ENCODE measurements at places on chromosomes 2 and 18. TPM values are rescaled to one million over a fixed set of nuclear protein-coding genes. Genes with fewer than 3 reads are reported as not detected.

GRCh38 chr2:213566846-213567245, 282.6 kb downstream of the SPAG16 start:
- no peak for DNase-seq

- DNase-seq, result no peak
Observed at GRCh38 chr2:179442206-179442605, 177.6 kb upstream of the SESTD1 start.

GRCh38 chr18:59909289-59910036, 9.7 kb downstream of the PMAIP1 start:
- no peak for DNase-seq

- DNase-seq, result no peak
Observed at GRCh38 chr2:173434762-173435569, 80.3 kb downstream of the CDCA7 start.

GRCh38 chr2:61689568-61689967, 151.4 kb upstream of the XPO1 start:
- no peak for DNase-seq

GRCh38 chr2:575030-575726, 102.0 kb downstream of the TMEM18 start:
- no peak for DNase-seq

DNA sequence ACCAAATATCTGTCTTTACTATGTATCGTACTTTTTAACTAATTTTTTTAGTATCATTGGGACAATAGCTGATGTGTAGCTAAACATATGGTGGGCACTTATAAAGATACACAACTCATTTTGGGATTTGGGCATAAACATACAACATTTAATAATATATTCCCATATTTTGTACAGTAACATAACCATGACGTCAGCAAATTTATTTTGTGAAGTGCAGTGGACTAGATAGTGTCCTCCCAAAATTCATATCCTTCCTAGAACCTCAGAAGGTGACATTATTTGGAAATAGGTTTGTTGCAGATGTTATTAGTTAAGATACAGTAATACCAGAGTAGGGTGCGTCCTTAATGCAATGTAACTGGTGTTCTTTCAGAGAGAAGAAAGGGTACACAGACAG, 356.7 kb downstream of the CDH7 start:
- DNase-seq, result no peak

- DNase-seq, result no peak
Observed at GRCh38 chr2:60629801-60630385, 76.4 kb upstream of the BCL11A start.

DNA sequence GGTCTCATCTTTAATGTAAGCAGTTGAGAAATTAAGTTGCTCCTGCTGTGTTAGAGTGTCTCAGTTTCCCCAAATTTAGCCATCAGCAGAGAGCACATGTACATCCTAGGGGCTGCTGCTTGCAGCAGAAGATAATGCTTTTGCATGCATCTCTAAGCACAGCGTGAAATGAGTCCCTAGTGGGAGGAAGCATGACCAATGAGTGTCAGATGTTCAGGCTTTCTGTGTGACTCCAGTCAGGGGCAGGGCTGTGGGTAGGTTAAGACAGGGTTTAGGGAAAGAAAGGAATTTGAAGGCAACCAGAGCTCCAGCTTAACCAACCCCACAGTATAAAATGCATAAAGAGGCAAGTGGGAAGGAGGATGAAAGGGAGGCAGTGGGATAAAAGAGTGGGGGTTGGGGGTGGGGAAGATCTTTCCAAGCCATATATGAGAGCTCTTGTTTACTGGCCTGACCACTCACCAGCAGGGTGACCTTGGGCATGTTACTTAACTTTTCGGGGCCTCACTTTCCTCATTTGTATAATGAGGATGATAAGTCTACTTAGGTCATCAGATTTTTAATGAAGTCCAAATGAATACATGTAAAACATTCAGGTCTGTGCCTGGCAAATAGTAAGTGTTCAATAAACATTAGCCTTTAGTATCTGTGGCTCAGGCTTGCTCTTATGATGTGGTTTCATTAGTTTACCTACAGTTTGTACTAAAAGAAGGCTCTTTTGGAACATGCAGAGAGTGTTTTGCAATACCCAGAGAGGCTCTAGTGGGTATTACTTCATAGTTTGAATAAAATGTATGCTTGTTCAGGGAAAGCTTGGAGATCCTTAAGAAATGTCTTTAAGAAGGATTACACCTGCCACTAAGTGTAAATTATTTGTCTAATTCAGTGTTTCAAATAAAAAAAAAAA, 42.7 kb upstream of the PELI1 start:
- DNase-seq, result no peak

DNA sequence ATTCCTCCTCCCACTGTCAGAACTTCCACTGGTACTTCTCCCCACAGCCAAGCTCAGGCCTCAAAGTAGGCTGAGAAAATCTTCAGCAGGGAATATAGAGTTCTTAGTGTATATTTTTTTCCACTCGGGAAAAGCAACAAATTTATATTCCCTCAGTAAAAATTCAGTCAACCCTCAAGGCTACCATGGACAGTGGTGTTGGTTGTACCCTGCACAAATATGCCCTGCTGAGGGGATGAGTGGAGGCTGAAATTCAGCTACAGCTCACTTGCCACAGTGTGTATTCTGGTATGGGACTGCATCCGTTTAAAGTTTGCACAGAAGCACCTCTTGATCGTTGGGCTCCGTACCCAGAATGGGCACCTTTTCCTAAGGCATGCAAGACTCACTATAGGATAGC, 90.8 kb upstream of the LGALSL start:
- no peak for DNase-seq

- DNase-seq, result no peak
Observed at GRCh38 chr2:219172231-219173154, 2.7 kb upstream of the SLC23A3 start.

- no peak for DNase-seq
Observed at GRCh38 chr2:36620321-36620720, 22.4 kb upstream of the FEZ2 start.

DNA sequence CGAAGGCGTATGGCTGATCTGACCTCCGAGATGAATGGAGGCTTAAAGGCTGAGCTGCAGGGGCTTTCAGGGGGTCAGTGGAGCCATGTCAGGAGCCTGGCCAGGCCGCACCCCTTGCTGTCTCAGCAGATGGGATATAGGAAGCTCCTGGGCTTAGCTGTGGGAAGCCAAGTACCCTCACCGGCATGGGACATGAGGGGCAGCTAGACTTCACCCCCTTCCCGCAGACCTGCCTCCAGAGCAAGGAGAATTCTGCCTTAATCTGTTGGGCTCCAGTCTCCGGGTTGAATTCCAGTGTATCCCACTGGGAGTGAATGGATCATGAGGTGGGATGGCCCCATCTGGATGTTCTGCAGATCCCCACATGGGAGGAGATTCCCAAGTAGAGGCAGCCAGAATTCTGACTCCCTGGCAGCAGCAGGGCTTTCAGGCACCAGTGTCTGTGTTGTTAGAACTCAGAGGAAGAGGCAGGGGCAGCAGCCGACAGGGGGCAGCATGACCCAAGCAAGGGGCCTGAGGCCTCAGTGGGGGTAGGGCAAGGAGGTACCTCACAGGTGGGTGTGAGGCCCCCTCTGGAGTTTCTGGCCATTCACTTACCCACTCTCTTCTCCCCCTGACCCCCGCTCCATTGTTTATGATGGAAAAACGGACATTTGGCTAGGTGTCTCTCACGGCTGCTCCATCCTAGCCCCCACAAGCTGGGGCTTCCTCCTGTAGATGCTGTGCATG, 19.1 kb downstream of the CAPG start:
- peak; percentile 81 for DNase-seq

The FNDC4 gene
- 6.3 TPM for total RNA-seq

The MDH1B gene
- 1.9 TPM for total RNA-seq

The MTCL1 gene
- 14.6 TPM for total RNA-seq

The TDRD15 gene
- 0.13 TPM for total RNA-seq

The DAW1 gene
- not detected for total RNA-seq

Data from sciatic nerve (tissue), 2 donors.